ENCODE measurements at places on chromosomes 16 and 17. TPM values are rescaled to one million over a fixed set of nuclear protein-coding genes. Genes with fewer than 3 reads are reported as not detected.

Gene FBXW10B
- 0.15 TPM for total RNA-seq

Gene MMP28
- total RNA-seq, result 0.07 TPM

Gene NDUFAF8
- total RNA-seq, result 78.2 TPM

Gene ZNF319
- 9.8 TPM for total RNA-seq

Gene ITGAE
- total RNA-seq, result 35.7 TPM

Gene OTOP3
- not detected for total RNA-seq

Gene CCDC200
- not detected for total RNA-seq

Gene HOXB4
- total RNA-seq, result 6.9 TPM

Gene CFAP97D1
- total RNA-seq, result not detected

Gene ADAD2
- not detected for total RNA-seq

Gene TMC8
- total RNA-seq, result 0.30 TPM

Gene NDUFAB1
- 239 TPM for total RNA-seq

Gene CDH5
- 798 TPM for total RNA-seq

Gene MYL11
- not detected for total RNA-seq

Gene KRT9
- total RNA-seq, result not detected

Gene ZNF629
- 6.7 TPM for total RNA-seq

Gene C17orf100
- total RNA-seq, result 0.07 TPM

Gene KRTAP2-2
- total RNA-seq, result not detected

Gene HSPB9
- not detected for total RNA-seq

Gene NMRAL1
- 55.3 TPM for total RNA-seq
